ENCODE measurements at places on chromosomes 1 and 21.

DNA sequence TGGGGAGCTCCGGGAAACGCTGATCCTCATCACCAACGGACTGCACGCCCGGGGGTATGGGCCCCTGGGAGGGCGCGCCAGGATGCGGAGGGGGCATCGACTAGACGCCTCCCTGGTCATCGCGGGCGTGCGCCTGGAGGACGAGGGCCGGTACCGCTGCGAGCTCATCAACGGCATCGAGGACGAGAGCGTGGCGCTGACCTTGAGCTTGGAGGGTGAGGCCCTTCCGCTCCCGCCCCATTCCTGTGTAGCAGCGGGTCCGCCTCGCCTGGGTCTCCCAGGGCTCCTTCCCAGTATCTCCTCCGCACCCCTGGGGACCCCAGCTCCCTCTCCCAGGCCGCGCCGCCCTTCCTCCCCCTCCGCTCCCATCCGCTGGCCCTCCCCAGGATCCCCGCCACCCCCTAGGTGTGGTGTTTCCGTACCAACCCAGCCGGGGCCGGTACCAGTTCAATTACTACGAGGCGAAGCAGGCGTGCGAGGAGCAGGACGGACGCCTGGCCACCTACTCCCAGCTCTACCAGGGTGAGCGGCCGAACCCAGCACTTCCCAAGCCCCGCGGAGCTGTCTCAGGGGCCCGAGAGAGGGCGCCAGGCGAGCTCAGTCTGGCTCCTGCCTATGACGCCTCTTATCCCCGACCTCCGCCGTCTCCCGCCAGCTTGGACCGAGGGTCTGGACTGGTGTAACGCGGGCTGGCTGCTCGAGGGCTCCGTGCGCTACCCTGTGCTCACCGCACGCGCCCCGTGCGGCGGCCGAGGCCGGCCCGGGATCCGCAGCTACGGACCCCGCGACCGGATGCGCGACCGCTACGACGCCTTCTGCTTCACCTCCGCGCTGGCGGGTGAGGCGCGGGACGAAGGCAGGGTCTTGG, 5.0 kb downstream of the HAPLN2 start:
- DNase-seq, result no peak

DNA sequence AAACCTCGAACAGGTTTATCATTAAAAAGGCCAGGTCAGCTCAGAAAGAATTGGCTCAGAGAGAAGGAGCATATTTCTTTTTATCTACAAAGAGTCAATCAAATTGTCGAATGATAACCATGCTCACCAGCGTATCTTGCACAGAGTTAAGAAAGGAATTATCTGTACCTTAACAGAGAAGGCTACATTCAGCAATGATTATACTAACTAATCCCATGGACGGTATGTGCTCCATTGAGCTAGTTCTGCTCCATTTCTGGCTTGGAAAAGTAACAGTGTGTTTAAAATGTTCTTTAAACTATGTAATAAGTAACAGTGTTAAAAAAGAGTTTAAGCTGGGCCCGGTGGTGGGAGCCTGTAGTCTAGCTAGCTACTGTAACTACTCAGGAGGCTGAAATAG, 4.2 kb downstream of the UBR4 start:
- no peak for DNase-seq

DNA sequence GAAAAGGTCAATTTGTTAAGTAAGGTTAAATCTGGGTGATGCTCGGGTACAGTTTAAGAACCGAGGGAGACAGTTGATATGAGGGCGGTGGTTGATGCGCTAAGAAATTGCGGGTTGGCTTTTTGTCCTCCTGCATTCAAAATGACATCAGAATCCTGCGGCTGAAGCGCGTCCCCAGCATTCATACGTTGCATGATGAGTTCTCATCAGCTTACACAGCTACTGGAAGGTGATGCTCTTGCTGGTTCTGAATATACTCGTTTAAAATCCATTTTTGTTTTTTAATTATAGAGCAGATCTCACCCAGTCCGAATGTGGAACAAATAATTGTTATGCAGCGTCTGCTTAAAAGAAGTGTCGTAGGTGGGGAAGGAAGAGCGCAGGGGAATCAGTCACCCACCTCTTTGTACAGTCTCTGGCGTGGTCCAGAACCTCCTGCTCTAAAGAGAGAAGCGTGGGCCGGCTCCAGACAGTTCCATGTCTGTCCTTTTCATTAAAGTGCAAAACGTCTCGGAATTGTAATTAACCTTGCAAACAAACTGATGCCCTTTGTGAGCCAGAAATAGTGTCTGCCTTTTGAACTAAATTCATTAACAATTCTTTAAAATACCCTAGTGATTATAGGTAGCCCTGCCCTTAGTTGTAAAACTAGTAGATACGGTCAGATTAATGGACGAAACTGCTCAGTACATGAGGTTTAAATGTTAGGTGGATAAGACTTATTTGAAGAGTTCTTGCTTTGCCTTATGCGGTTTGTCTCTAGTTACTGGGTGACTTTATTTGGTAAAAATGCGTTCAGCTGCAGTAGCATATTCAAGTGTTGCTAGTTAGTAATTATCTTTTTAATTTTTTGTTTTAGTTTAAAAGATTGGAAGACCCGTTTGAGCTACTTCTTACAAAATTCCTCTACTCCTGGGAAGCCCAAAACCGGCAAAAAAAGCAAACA, 741 bp downstream of the RGS2 start:
- peak; percentile 68 for DNase-seq

DNA sequence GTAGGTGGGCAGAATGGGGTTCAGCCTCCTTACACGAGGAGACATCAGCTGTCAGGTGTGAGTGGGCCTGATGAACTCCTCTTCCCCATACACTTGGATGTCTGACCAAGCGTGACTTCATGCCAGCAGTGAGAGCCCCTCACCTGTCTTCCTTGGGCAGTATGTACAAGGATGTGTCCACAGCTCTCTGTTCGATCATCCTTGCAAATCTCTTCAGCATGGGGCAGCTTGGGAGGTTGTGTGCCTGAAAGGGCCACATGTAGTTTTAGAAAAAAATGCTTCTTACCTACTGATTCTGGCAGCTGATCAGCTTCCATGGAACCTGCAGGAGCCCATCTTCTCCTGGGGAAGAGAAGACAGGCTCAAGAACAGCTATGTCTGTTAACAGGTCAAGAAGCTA, 18.0 kb downstream of the ACP6 start:
- no peak for DNase-seq

DNA sequence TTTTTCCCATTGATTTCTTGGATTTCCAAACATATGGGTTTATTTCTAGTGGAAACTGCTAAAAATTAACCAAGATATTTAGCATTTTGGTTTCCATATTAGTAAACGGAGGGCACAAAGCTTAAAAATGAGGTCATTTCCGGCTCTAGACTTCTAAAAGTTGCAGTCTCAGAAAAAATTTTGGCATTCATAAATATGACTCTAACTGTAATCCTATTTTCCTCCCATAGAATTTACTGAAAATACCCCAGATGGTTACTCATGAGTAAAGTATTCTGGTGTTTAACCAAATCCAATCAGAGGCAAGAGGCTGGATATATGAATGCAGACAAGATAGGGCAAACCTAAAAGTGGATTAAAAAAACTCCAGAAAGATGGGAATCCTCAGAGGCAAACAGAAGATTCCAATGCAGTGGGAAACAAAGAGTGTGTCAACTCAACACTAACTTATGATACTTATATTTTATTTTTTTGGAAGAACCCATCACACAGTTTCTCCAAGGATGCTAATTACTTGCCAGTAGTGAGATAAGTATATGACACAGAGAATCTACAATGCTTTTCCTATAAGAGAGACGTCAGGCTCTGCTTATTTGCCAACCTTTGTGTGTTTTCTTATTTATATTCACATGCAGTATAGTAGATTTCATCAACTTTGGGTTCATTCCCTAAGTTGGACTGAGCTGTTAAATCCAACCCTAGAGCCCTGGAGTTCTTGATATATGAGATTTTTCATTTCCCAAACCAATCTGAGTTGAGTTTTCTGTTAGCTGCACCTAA, 90.1 kb upstream of the BCL10 start:
- no peak for DNase-seq

GRCh38 chr1:6281511-6282402, 20.9 kb upstream of the GPR153 start:
- DNase-seq, result no peak

DNA sequence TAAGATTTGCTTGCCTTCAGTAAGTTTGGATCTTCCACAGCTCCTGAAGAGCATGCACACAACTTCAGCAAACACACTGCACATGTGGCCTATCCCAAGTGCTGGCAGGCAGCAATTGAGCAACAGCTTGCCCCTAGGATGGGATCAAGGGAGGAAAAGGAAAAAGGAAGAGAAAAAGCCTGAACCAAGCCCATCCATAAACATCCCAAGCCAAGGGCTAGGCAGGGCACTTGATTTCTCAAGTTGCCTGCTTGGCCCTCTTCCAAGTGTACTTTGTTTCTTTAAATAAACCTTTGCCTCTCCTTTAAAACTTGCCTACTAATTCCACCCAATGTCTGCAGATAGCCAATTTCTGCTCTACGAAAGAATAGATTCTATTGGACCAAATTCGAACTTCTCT, 49.0 kb upstream of the OLFM3 start:
- DNase-seq, result no peak

GRCh38 chr1:46215504-46215903, 12.4 kb downstream of the LURAP1 start:
- no peak for DNase-seq

GRCh38 chr21:38605236-38605635, 107.0 kb upstream of the ERG start:
- DNase-seq, result no peak

DNA sequence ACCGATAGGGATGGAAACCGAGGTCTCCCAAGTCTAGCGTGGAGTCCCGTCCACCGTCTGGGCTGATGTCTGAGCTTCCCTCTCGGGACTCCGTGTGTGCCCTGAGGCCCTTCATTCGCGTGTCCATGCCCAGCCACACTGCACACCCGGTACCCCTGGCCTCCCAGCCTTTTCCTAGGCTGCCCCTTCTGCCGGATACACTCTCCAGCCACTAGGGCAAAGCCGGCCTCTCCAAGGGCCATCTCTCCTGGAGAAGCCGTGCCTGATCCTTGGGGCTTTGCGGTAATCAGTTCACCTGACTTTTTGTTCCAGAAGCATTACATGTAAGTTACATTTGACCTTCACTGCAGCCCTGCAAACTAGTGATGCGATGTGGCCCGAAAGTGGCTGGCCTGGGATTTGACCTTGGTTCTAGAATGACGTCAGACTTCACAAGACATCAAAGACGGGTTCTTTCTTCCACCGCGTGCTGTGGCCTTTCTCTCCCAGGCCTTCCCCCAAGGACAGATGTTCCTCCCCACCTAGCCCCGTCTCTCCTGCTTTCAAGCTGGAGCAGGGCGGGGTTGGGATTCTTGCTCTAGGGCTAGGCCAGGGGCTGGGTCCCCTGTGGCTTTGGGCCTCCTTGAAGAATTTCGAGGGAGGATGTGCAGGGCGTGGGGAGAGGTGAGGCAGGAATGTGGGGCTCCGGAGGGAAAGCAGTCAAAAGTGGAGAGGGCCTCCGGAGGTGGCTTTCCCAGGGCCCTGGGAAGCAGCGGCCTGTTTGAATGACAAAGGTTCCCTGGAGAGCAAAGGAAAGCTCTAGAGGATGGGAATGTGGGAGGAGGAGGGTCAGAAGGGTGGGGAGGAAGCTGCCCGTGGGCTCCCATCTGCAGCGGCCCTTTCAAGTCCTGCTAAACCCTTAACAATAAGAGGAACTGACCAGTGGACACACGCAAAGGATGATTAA, 49.7 kb upstream of the SLC2A1 start:
- no peak for DNase-seq

DNA sequence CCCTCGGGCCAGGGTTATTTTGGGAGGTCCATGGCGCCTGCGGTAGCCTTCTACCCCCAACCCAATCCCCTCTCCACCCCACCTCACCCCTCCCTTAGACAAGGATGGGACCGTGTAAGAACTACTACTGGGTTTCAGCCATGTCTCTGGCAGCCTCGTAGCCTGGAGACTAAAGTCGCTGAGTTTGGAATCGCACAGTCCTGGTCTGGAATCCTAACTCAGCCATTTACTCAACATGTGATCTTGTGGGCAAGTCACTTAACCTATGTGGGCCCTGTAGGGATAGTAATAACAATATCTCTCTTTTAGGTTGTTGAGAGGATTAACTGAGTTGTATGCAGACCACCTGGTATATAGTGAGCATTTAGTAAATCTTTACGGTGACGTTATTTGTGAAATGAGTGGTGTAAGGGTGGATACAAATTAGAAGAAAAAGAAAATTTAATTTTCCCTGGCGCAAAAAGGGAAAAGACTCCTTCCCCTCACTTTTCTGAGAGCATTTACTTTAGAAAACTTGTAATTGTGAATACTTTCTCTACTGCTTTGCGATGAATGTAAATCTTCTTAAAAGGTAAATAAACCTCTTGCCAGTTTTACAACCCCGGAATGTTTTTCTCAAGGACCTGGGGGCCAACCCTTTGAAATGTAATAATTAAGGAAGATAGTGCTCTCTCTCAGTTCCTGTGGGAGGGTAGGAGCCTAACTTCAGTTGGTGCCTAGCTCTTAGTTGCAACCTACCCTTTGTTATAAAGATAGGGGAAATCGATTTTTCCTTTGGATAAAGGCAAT, 615 bp upstream of the MRPS15 start:
- no peak for DNase-seq

DNA sequence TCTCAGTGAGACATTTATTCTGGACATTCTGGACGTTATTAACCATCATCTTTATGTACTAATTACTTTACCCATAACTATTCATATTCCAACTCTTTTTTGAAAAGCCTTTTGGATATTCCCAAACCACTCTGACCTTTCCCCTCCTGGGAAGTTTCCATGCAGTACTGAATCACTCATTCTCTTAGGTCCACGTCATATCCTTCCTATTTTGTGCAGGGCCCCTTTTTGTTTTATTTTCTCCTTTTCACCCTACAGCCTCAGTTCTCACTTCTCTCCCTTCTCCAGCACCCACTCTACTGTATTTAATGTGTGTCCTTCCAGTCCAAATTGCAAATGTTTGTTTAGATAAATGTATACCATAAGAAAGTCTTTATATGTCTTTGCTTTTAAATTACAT, 16.4 kb upstream of the ATP1A1 start:
- DNase-seq, result no peak

GRCh38 chr1:30166174-30166573, 557.2 kb downstream of the MATN1 start:
- DNase-seq, result no peak

- no peak for DNase-seq
These were observed 82.9 kb downstream of the PCBP3 start for GRCh38 chr21:45726438-45726837.

GRCh38 chr1:66291531-66291864, 242.5 kb upstream of the SGIP1 start:
- no peak for DNase-seq

DNA sequence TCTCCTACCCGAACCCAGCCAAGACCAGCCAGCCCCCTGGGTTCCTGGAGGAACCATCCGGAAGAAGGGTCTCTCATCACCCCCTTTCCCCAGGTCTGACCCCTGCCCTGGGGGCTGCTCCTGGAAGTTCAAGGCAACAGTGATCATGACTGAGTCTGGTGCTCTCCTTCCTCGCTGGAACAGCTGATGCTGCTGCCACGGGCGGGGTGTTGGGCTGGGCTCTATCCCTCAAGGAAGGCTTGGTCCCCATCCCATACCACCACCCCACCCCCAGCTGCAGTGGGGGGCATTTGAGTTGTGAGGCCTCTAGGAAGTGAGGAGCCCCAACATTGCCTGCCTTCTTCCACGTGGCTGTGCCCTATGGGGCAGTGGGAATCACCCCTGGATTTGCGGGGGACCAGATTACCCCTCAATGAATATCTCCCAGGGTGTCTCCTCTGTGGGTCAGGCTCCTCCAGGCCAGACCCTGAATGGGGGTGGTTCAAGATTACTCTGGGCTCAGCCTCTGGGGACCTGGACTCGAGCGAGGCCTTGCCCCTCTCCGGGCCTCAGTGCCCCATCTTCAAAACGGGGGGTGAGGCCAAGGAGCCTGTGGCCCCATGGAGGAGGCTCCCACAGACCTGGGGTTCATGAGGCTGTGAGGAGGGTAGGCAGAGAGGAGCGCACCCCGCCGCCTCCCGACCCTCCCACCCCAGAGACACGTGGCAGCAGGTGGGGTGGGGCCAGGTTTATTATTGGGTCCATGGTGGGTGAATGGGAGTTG, 2.8 kb downstream of the MASP2 start:
- DNase-seq, result no peak

Measured in pons (tissue), 1 donor.